ENCODE measurements at places on chromosomes 5 and 9. TPM values are rescaled to one million over a fixed set of nuclear protein-coding genes. Genes with fewer than 3 reads are reported as not detected.

The EXD3 gene
- 7.3 TPM for total RNA-seq

The LCN15 gene
- total RNA-seq, result not detected

The TAF1L gene
- total RNA-seq, result not detected

The ROR2 gene
- total RNA-seq, result 24.1 TPM

The SMIM33 gene
- total RNA-seq, result not detected

The RIGI gene
- total RNA-seq, result 8.2 TPM

The FNIP1 gene
- 16.4 TPM for total RNA-seq

The GPR151 gene
- not detected for total RNA-seq

The LTC4S gene
- total RNA-seq, result 0.89 TPM

The SPINK6 gene
- total RNA-seq, result 1.1 TPM

The CORO2A gene
- total RNA-seq, result 1.2 TPM

The TNC gene
- total RNA-seq, result 24.8 TPM

The SOX30 gene
- total RNA-seq, result not detected

The MARCHF11 gene
- total RNA-seq, result not detected

The ZNF462 gene
- total RNA-seq, result 6.1 TPM

The LURAP1L gene
- total RNA-seq, result 2.8 TPM

The DBH gene
- not detected for total RNA-seq

The PCDHGB1 gene
- 0.35 TPM for total RNA-seq

The TIMD4 gene
- total RNA-seq, result not detected

The CTSV gene
- total RNA-seq, result 0.86 TPM

The SLC6A7 gene
- not detected for total RNA-seq

The RASGRF2 gene
- 5.1 TPM for total RNA-seq

The IRX2 gene
- 1.4 TPM for total RNA-seq

The SCGB3A2 gene
- not detected for total RNA-seq

The CLIC3 gene
- total RNA-seq, result 29.6 TPM

The SHC3 gene
- total RNA-seq, result 4.1 TPM

The LCN9 gene
- total RNA-seq, result not detected

The MSMP gene
- total RNA-seq, result not detected

The EQTN gene
- total RNA-seq, result not detected

The C6 gene
- total RNA-seq, result not detected

The CDC25C gene
- 24.3 TPM for total RNA-seq

The PHF24 gene
- not detected for total RNA-seq

The STC2 gene
- total RNA-seq, result 56.8 TPM

The OLFM1 gene
- 0.29 TPM for total RNA-seq

The AK1 gene
- 72.5 TPM for total RNA-seq

The FYB1 gene
- total RNA-seq, result not detected

The TMC1 gene
- not detected for total RNA-seq

The MED22 gene
- total RNA-seq, result 13.6 TPM

The PCDHA9 gene
- total RNA-seq, result not detected

The SLC1A3 gene
- total RNA-seq, result not detected

The NINJ1 gene
- total RNA-seq, result 84.5 TPM

The AP3B1 gene
- total RNA-seq, result 49.0 TPM

The SREK1 gene
- 15.3 TPM for total RNA-seq

The RANBP3L gene
- total RNA-seq, result not detected

The AHRR gene
- total RNA-seq, result 2.8 TPM

The PRDM9 gene
- not detected for total RNA-seq

The NR2F1-AS1 gene
- 11.2 TPM for total RNA-seq

The SVEP1 gene
- total RNA-seq, result 11.3 TPM

The ADAMTS6 gene
- total RNA-seq, result 28.2 TPM

The LPAR1 gene
- total RNA-seq, result 103 TPM

The PCDHA12 gene
- not detected for total RNA-seq

The PCDHA2 gene
- not detected for total RNA-seq

Measured in myometrial cell (primary cell).